Stimulated activated CD4-positive, alpha-beta T cell treated with anti-CD3 and anti-CD28 coated beads, Interleukin-15, amount 100 ng/mL, for 1 hour (primary cell): ENCODE measurements at places on chromosomes 5 and 9.

- DNase-seq = no peak
These were observed 56.8 kb upstream of the CPEB4 start for GRCh38 chr5:173831196-173831914.

DNA sequence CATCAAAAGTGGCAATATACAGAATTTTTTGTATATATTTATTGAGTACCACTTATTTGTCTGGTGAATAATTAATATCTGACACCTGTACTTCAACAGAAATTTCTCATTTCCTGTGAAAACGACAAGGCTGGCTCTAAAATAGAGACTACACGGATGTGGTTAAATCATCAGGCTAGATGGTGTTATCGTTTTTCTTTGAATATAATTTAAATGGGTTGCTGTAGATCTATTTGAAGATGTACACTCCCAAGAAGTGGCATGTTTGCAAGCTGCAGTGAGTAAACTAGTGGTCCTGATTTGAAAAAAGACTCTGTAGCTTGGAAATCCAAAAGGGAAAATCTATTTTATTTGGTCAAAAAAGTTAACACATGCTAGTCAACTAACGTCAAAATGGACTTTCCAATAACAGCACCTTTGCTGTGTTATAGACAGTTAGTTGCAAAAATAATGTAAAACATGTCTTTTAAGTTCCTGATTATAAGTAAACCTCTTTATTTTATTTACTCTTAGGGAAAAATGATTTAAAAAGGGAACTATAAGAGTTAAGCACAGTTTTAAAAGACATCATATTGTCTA is 13.8 kb downstream of the ST8SIA4 start:
- no peak for DNase-seq

DNA sequence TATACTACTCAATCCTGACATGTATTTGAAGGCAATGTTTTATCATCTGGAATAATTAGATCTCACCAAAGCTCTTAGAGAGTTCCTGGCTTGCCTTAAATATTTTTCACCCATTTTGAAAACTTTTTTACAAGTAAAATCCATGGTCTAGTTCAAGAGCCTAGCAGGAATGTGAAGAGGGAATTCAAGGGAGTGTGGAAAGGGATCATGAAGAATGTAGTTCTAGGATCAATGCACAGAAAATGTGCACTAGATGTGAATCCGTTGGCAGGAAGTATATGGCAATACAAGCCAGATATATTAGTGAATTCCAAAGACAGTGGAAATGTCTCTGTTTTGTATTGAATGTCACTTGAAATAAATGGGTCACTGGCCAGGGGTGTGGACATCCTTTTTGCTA is 167.9 kb upstream of the MOCS2 start:
- DNase-seq = no peak

GRCh38 chr9:123525424-123525823 is 169.4 kb downstream of the CRB2 start:
- DNase-seq = no peak

GRCh38 chr5:158953929-158954534 is 145.7 kb downstream of the EBF1 start:
- DNase-seq = no peak

DNA sequence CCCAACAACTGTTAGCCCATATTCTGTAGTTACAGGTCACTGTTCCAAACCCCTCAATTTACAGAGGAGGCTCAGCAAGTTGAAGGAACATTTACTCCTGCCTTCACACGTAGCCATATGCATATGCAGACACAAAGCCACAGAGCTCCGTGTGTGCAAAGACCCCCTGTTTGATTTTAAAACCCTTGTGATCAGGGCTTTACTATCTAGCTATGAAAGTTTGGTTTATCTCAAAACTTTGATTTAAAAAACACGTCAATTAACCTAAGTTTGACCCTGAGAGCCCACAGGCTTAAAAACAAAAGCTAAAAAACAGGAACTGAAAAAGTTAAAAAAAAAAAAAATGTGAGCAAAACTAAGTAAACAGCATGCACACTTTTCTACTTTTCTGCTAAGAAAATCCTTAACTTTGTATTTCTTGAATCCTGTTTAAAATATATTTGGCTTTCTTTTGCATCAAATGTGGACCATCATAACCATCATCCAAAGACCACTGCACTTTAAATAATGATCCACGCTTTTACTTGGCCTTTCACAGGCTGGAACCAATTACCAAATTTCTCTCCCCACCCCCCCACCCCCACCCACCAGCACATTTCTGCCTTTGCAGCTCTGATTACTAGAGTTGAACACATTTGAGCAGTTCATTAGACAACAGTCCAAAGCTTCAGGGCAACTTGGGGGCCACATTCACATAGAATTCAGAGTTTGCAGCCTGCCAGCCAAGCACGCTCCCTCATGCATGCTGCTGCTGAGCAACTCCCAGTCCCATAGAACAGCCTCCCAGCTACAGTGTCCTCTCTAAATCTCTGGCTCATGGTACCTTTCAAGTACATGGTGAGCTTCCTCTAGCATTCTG is 128.8 kb upstream of the MAP3K1 start:
- DNase-seq = no peak

- no peak for DNase-seq
These were observed 21.2 kb downstream of the SPATA31D3 start for GRCh38 chr9:81964218-81965171.

GRCh38 chr9:13076616-13077015 is 202.9 kb downstream of the MPDZ start:
- DNase-seq = no peak

DNA sequence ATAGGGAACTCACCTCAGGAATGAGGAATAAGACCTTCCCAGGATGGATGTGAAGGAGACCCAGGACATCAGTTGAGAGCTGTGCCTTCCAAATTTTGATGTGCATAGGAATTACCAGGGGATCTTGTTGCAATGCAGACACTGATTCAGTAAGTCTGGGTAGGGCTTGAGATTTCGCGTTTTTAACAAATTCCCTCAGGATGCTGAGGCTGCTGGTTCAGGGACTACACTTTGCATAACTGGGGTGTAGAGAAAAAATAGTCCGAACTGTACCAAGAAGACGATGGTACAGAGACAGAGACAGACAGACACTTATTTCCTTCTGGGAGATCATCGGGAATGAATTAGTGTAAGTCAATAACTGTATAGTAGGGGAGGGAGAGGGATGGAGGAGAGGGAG is 82.3 kb upstream of the FREM1 start:
- DNase-seq = no peak

GRCh38 chr5:90871391-90871991 is 312.9 kb downstream of the ADGRV1 start:
- no peak for DNase-seq

- DNase-seq = no peak
These were observed 6.8 kb downstream of the RALGDS start for GRCh38 chr9:133113949-133114885.

GRCh38 chr5:135213466-135214239 is 179.6 kb upstream of the PITX1 start:
- DNase-seq = no peak

GRCh38 chr5:83639911-83640310 is 80.7 kb downstream of the HAPLN1 start:
- no peak for DNase-seq

- DNase-seq = no peak
These were observed 8.2 kb upstream of the GRAMD2B start for GRCh38 chr5:126414874-126415502.

- no peak for DNase-seq
These were observed 72.2 kb downstream of the PIP5K1B start for GRCh38 chr9:68777070-68777763.

DNA sequence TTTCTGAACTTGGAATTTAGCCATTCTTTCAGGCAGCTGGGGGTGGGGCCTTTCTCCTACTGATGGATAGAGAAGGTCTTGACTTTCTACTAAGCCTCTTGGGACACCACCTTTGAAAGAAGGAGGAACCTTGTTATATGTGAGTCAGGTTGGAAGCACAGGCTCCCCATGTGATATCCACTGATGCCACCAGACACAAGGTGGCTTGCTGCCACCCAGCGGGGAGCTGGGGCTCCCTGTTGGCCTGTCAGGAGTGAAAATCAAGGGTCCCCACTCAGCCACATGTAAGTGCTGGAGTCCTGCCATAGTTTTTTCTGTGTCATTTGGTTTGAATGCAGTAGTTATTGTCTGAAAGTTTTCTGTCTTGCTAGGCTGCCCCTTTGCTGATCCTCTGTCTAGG is 252.4 kb upstream of the NFIL3 start:
- DNase-seq = no peak

- no peak for DNase-seq
These were observed 171.6 kb downstream of the PAX5 start for GRCh38 chr9:36862206-36863145.

GRCh38 chr5:97536683-97537082 is 353.6 kb upstream of the RIOK2 start:
- no peak for DNase-seq

GRCh38 chr5:174573221-174573994 is 151.0 kb upstream of the MSX2 start:
- no peak for DNase-seq

- no peak for DNase-seq
These were observed 93.6 kb downstream of the UHRF2 start for GRCh38 chr9:6506571-6506970.

DNA sequence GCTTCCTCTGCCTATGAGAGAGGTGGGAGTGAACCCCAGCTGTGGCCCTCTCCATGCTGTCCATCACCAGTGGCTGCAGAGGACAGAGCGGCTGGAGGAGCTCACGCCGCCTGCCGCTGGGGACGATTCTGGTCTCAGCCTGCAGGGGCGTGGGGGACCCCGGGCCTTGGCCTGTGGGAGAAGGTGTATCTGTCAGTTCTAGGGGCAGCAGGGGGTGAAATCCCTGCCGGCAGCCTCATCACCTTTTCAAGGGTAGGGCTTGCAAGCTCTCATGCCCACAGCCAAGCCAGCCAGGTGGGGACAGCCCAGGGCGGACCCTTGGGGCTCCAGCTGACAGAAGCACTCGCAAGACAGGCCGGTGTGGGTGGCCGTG is 80.2 kb downstream of the TSPAN17 start:
- no peak for DNase-seq

DNA sequence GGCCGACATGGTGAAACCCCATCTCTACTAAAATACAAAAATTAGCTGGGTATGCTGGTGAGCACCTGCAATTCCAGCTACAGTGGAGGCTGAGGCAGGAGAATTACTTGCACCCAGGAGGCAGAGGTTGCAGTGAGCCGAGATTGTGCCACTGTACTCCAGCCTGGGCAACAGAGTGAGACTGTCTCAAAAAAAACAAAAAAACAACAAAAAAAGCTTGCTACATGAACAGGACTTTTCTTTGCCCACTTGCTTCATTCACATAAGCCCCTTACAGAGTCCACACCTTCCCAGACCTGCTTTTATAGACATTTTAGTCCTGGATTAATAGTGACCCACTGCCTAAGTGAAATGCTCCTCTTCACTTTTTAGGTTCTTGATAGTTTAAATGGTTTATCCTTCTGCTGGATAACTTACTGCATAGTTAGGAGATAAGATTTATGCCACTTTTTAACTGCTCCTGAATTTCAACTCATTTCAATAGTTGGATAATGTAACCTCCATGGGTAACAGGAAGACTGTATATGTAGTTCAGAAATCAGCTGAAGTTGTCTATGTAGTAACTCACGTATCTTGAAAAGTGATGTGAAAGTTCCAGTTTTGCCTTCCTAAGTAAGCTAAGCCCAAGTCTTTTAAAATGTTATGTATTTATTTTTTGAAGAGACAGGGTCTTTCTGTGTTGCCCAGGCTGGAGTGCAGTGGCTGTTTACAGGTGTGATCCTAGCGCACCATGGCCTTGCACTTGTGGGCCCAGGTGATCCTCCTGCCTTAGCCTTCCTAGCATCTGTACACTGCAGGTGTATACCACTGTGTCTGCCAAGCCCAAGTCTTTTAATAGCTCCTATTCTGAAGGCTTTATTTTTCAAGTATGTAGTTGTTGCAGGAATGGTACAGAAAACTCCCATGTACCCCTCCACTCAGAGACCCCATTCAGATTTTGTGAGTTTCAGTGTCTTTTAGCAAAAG is 19.7 kb downstream of the SUB1 start:
- no peak for DNase-seq

- DNase-seq = peak; percentile 31
These were observed 754 bp downstream of the VDAC1 start for GRCh38 chr5:134003817-134004625.

DNA sequence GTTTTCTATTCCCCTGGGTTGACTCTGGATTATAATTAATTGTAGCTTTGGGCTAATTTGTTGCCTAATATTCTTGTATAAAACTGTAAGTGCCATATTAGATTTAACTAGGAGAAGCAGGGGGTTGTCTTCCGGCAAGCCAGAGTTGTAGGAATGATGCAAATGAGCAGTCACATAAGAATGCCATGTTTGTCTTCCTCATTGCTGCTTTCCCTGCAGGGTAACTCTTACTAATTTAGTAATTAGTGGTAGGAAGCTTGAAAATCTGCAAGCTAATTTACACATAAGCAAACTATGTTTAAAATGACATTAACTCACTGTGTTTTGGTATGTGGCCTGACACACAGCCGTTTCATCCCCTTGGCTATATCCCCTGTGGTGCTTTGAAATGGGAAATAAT is 527.8 kb downstream of the KCTD16 start:
- no peak for DNase-seq

DNA sequence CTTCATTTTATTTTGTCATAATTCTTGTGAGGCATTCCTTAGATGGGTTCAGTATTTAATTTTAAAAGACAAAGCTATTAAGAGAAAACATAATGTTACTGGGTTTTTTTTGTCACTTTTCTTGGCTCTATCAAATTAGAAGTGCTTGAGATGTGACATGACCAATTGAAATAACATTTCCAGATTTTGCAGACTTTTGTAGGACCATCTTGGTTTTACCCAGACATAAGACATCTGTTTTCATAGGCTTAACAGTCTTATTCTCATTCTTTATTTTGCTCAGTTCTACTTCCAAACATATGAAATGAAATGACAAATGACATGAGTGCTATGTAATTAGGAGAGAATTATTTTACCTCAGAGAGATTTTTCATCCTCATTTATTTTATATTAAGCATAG is 19.6 kb downstream of the GPR21 start:
- DNase-seq = no peak

DNA sequence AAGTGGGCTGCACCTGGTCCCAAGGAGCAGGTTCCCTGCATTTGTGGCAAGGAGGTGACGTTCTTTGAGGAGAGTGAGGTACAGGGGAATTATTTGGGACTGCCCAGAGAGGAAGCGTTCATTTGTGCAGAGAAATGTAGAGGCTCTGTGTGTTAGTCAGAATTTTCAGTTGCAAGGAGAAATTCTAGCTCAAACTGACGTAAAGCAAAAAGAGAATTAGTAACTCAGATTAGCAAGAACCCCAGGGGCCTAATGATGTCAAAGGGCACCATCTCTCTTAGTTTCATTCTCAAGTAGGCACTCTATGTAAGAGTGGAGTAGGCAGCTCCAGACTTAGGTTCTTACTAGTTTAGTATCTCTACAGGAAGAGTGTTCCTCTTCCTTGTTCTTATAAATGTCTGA is 2.4 kb upstream of the TXN start:
- DNase-seq = no peak

GRCh38 chr5:58937031-58937681 is 354.3 kb downstream of the RAB3C start:
- no peak for DNase-seq

- DNase-seq = no peak
These were observed 197.0 kb upstream of the VLDLR start for GRCh38 chr9:2424619-2425033.
